Lower lobe of right lung (tissue), 2 donors: ENCODE measurements at places on chromosomes 2 and 18. TPM values are rescaled to one million over a fixed set of nuclear protein-coding genes. Genes with fewer than 3 reads are reported as not detected.
A peak's percentile ranks its signal among the peaks of the same experiment; 100 is the strongest.

DNA sequence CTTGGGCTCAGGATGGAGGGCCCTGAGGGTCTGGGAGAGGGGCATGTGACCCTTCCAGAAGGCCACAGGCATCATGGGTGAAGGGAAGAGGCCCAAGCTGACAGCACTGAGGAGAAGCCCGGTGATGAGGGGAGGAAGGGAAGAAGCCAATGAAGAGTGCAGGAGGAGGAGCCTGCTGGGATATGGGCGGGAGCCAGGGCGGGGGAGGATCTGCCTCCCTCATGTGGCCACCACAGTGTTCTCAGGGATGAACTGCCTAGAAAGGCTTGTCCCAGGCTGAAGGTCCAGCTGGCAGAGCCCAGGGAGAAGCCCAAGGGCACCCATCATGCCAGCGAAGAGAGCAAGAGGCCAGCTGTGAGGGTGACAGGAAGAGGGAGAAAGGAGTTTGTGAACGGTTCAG lies 24.6 kb upstream of the PLB1 start:
- no peaks in the 10 kb centered on the region for H3K4me1 ChIP-seq
- H3K4me3 ChIP-seq, result no peak overlapping the region
- H3K27ac ChIP-seq, result no peak overlapping the region
- H3K27me3 ChIP-seq, result no peaks in the 10 kb centered on the region
- H3K36me3 ChIP-seq, result no peaks in the 10 kb centered on the region
- DNase-seq, result no peak

DNA sequence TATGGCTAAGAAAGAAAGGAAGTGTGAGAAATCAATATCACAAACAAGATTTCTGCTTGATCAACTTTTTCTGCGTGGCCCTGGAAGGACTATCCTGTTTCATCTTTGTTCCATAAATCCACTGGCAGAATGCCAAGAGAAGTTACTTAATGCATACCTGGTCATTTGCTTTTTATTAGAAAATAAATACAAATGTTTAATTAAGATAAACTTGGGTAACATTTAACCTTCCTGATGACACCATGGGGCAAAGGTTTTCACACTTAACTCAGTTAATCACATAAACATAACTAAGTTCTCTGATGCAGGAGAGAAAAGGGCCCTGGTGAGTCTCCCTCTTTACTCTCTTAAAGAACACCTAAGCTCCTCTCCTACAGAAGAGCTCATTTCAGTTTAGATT lies 203.3 kb downstream of the AFF3 start:
- no peak overlapping the region for H3K27ac ChIP-seq
- H3K27me3 ChIP-seq, result no peaks in the 10 kb centered on the region
- no peaks in the 10 kb centered on the region for H3K4me1 ChIP-seq
- no peaks in the 10 kb centered on the region for H3K36me3 ChIP-seq

GRCh38 chr2:240462707-240463273 lies 27.3 kb downstream of the GPC1 start:
- DNase-seq, result no peak
- no peaks in the 10 kb centered on the region for H3K27me3 ChIP-seq
- no peaks in the 10 kb centered on the region for H3K36me3 ChIP-seq
- H3K4me1 ChIP-seq, result no peaks in the 10 kb centered on the region
- H3K27ac ChIP-seq, result no peak overlapping the region
- no peak overlapping the region for H3K4me3 ChIP-seq

- peaks cover 16% of the 10 kb centered on the region for H3K36me3 ChIP-seq
- H3K4me1 ChIP-seq, result no peaks in the 10 kb centered on the region
- H3K4me3 ChIP-seq, result no peak overlapping the region
- no peak for DNase-seq
These were observed 239.3 kb downstream of the GBX2 start for GRCh38 chr2:235928751-235929370.

The POU3F3 gene
- not detected for total RNA-seq

- H3K27me3 ChIP-seq, result no peaks in the 10 kb centered on the region
- DNase-seq, result no peak
- H3K36me3 ChIP-seq, result peaks cover 25% of the 10 kb centered on the region
- H3K4me1 ChIP-seq, result no peaks in the 10 kb centered on the region
- no peak overlapping the region for H3K4me3 ChIP-seq
- no peak overlapping the region for H3K27ac ChIP-seq
These were observed 121.2 kb downstream of the ZAP70 start for GRCh38 chr2:97834610-97835009.

DNA sequence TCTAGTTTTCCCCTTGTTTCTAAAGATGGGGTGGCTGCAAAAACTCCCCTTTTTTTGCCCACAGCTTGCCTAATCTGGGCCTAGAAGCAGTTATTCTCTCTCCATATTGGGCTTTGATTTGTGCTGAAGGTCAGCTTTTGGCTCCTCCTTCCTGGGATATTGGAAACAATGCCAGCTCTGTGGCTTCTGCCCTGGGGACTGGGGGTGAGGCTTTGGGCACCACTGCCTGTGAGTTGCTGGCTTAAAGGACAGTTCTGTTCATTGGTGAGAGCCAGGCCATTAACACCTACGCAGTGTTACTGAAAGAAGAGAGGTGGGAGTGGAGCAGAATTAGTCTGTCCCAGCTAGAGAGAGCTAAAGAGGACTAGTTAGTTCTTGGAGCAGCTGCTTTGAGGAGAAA lies 4.3 kb downstream of the UBXN2A start:
- no peak overlapping the region for H3K27ac ChIP-seq
- no peak overlapping the region for H3K4me3 ChIP-seq
- no peaks in the 10 kb centered on the region for H3K36me3 ChIP-seq
- H3K4me1 ChIP-seq, result peaks cover 11% of the 10 kb centered on the region
- no peaks in the 10 kb centered on the region for H3K27me3 ChIP-seq
- DNase-seq, result no peak

GRCh38 chr2:121279476-121280220 lies 5.4 kb downstream of the TFCP2L1 start:
- no peaks in the 10 kb centered on the region for H3K4me1 ChIP-seq
- peaks cover 10% of the 10 kb centered on the region for H3K27me3 ChIP-seq
- no peaks in the 10 kb centered on the region for H3K36me3 ChIP-seq
- H3K4me3 ChIP-seq, result no peak overlapping the region
- no peak overlapping the region for H3K27ac ChIP-seq
- no peak for DNase-seq

The LIMS2 gene
- total RNA-seq, result 148 TPM

DNA sequence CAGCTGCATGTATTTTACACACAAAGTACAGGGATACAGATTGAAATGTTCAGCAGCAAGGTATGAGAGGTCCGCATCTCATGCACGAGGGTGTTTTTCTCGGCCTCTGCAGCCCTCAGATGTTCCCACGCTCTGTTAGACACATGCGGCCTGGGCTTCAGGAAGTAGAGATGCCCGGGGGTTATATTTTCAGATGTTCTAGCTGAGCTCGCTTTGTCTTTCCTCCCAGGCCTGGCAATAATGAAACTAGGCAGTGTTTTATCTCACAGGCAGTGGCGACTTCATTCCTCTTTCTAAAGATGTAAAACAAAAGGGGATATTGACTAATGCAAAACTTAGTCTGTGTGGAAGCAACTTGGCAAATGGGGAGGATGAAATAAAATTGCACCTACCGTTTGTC lies 190.7 kb downstream of the GBX2 start:
- no peak overlapping the region for H3K4me3 ChIP-seq
- H3K36me3 ChIP-seq, result peaks cover 17% of the 10 kb centered on the region
- DNase-seq, result no peak

DNA sequence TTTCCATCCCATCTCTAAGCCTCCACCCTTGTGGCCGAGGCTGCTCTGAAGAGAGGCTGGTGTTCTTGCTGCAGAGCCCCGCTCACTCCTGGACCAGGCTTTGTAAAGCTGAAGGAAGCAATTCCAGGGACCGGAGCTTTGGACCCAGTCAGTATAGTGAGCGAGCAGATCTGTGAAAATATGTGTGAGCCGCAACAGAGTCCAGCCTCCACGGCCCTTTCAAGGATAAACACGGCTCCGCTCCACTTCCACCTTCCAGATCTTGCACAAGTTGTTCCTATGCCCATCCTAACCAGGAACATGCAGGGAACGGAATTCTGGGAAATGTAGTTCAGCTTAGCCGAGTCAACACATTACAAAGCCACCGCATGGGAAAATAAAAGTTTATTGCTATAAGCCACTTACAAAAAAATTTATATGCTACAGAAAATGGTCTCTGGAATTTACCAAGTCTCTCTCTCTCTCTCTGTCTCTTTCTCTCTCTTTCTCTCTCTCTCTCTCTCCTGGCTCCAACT lies 151.7 kb upstream of the ZNF521 start:
- no peaks in the 10 kb centered on the region for H3K27me3 ChIP-seq
- peaks cover 6% of the 10 kb centered on the region for H3K4me1 ChIP-seq
- no peak overlapping the region for H3K27ac ChIP-seq
- H3K4me3 ChIP-seq, result peak overlapping the region; percentile 44
- H3K36me3 ChIP-seq, result no peaks in the 10 kb centered on the region

- H3K27ac ChIP-seq, result no peak overlapping the region
- no peaks in the 10 kb centered on the region for H3K27me3 ChIP-seq
- no peak overlapping the region for H3K4me3 ChIP-seq
- H3K36me3 ChIP-seq, result no peaks in the 10 kb centered on the region
These were observed 118.5 kb downstream of the CALCRL start for GRCh38 chr2:187329586-187329985.

GRCh38 chr2:88114889-88115288 lies 13.0 kb downstream of the FABP1 start:
- no peaks in the 10 kb centered on the region for H3K4me1 ChIP-seq
- no peak overlapping the region for H3K4me3 ChIP-seq
- no peak overlapping the region for H3K27ac ChIP-seq

The PTCD3 gene
- 73.3 TPM for total RNA-seq

The C2orf72 gene
- total RNA-seq, result 0.97 TPM

The CSRNP3 gene
- 2.3 TPM for total RNA-seq

- no peak overlapping the region for H3K27ac ChIP-seq
- peaks cover 22% of the 10 kb centered on the region for H3K4me1 ChIP-seq
- no peak overlapping the region for H3K4me3 ChIP-seq
- DNase-seq, result no peak
These were observed 41.9 kb downstream of the CPO start for GRCh38 chr2:206981086-206981674.

GRCh38 chr2:39780825-39781600 lies 2.0 kb upstream of the THUMPD2 start:
- no peaks in the 10 kb centered on the region for H3K36me3 ChIP-seq
- no peak overlapping the region for H3K4me3 ChIP-seq
- DNase-seq, result no peak
- no peaks in the 10 kb centered on the region for H3K27me3 ChIP-seq
- no peak overlapping the region for H3K27ac ChIP-seq
- peaks cover 31% of the 10 kb centered on the region for H3K4me1 ChIP-seq

The AMER3 gene
- not detected for total RNA-seq

The PREB gene
- total RNA-seq, result 37.7 TPM

GRCh38 chr18:35430721-35431373 lies 53.7 kb upstream of the ZNF396 start:
- no peak overlapping the region for H3K4me3 ChIP-seq
- H3K27ac ChIP-seq, result no peak overlapping the region
- H3K36me3 ChIP-seq, result no peaks in the 10 kb centered on the region

The PDE11A gene
- 0.27 TPM for total RNA-seq

DNA sequence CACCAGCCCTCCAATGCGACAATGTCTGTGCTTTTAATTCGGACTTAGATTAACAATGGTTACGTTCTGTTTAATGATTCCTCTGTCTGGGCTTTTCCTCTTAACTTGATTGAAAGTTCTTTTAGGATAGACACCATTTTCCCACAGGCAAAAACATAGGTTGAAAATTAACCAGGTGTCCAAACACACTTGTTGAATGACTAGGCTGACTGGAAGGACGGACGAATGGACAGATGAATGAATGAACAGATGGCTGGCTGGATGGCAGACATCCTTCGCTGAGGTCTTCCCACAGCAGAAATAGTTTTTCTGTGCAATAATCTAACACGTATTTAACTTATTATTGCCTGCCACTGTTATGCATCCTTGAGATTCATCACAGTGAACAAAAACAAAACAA lies 298.8 kb downstream of the SRBD1 start:
- no peaks in the 10 kb centered on the region for H3K36me3 ChIP-seq
- no peaks in the 10 kb centered on the region for H3K4me1 ChIP-seq
- H3K27me3 ChIP-seq, result no peaks in the 10 kb centered on the region

The PRKAG3 gene
- not detected for total RNA-seq

- H3K27me3 ChIP-seq, result no peaks in the 10 kb centered on the region
- DNase-seq, result no peak
- H3K27ac ChIP-seq, result peak overlapping the region; percentile 60
- H3K4me3 ChIP-seq, result no peak overlapping the region
- peaks cover 30% of the 10 kb centered on the region for H3K4me1 ChIP-seq
These were observed 96.0 kb upstream of the RIOK3 start for GRCh38 chr18:23356915-23357601.

The CPLX4 gene
- total RNA-seq, result not detected

DNA sequence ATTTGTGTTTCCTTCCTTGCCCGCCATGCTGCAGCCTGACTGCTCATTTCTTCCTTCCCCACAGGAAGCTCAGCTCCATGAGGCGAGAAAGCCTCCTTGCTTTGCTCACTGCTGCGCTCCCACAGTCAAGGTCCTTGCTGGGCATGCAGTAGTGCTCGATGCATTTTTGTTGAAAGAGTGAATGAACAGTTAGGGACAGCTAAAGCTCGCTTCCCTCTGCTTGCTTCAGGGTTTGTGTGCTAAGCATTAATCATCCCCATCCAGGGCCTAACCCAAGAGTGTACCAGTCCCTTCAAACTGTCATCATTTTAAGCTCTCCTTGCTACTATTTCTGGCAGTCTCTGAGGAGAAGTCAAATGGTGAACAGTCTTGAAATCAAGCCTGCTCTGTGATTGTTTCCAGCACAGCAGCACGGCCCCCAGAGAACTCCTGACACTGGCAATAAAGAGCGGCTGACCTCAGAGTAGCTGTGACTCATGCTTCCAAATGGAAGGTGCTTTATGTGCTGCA lies 171.7 kb upstream of the SOX11 start:
- no peak for DNase-seq
- no peaks in the 10 kb centered on the region for H3K4me1 ChIP-seq
- no peak overlapping the region for H3K27ac ChIP-seq

The TRABD2A gene
- 5.4 TPM for total RNA-seq

DNA sequence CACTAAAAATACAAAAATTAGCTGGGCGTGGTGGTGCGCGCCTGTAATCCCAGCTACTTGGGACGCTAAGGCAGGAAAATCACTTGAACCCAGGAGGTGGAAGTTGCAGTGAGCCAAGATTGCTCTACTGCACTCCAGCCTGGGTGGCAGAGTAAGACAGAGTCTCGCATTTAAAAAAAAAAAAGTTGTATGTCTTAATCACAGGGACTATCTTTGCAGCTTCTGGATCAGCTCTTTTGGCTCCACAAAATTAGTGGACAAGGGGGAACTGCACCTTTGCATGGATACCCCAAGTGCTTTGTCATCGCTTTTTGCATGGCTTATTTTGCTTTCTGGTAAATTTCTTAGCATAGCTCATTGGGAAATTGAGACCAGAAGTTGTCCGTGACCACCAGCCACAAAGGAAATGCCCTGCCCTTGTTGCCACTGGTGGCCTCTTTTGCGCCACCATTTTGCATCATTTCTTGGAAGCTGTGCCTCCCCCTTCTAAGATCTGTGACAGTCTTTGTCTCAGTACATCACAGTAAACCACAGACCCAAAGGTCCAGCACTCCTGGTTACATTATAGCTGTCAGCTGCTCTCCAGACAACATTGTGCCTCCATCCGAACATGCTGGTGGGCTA lies 43.9 kb upstream of the PCBP1 start:
- H3K4me3 ChIP-seq, result no peak overlapping the region
- H3K27ac ChIP-seq, result peak overlapping the region; percentile 57
- peaks cover 26% of the 10 kb centered on the region for H3K36me3 ChIP-seq
- no peaks in the 10 kb centered on the region for H3K27me3 ChIP-seq
- peaks cover 28% of the 10 kb centered on the region for H3K4me1 ChIP-seq
- peak; percentile 72 for DNase-seq

The RAB6C gene
- total RNA-seq, result not detected
